Stimulated activated CD8-positive, alpha-beta memory T cell treated with anti-CD3 and anti-CD28 coated beads, Interleukin-4, amount 100 ng/mL, for 1 hour (primary cell): ENCODE measurements at places on chromosomes 1 and 21.

GRCh38 chr1:113057006-113057405 is 16.0 kb upstream of the LRIG2 start:
- DNase-seq, result no peak

- DNase-seq, result no peak
These were observed 113.8 kb downstream of the UBR4 start for GRCh38 chr1:19096036-19096833.

DNA sequence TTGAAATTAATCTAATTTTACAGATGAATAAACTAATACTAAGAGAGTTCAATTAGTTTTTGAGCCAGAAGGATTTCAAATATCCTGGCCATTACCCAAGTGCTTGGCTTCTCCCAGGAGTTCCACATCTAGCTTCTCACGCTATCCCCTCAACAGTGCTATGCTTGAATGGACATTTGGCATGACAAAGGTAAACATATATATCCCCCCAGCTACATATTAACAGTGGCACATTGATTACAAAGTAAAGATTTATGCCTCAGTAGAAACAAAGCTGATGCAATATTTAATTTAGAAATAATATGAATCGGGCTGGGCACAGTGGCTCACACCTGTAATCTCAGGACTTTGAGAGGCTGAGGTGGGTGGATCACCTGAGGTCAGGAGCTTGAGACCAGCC is 434.6 kb upstream of the PRMT6 start:
- no peak for DNase-seq

DNA sequence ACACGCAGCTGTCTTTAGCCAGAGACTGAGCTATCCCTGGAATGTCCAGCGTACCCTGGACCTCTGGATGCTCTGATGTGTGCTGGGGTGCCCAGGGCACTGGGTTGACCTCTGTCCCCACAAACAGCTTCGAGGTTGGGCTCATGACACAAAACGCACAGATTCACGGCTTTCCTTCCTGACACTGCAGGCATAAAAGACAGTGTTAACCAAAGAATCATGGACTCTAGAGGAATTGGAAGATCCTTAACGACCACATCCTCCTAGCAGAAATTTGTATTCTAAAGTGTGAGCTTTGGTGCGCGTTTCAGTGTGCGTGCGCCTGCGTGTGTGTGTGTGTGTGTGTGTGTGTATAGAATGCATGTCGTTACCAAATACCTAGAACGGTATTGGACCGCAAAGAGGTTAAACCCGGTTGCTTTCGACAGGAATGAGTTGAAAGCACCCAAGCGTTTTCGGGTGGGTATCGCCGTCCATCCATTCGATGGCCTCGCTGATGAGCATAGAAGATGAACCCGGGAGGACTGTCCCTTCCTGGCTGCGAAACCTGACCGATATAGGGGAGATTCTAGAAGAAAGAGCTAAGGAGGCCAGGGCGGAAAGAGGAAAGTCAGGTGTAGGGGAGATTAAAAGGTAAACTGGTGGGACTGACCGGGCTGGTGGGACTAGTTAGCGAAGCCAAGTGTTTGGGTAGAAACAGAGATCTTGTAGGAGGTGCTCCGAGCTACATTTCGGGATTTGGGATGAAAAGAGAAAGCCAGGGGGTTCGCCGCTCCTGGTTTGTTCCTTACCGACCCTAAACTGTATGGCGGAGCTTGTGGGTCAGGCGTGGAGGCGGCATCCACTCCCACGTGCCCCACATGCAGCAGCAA is 6.8 kb upstream of the LHX9 start:
- no peak for DNase-seq

- no peak for DNase-seq
These were observed 43.0 kb downstream of the ACOT7 start for GRCh38 chr1:6350416-6351088.

DNA sequence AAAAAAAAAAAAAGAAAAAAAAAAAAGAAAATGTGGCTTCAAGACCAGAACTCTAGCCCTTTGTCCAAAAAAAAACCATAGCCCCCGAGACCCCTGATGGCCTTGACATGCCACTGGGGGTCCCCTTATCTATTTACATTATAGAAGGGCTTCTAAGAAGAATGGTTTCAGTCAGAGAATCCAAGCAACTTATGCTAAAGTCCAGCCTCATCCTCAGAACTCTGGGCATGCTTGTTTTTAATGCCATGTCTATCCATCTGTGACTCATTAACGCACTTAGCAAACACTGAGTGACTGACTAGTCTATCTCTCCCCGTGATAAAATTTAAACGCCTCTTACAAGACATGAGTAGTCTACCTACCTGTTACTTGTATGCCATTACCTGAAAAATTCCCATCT is 29.3 kb downstream of the ERG start:
- DNase-seq, result no peak

GRCh38 chr1:41618066-41618825 is 133.8 kb upstream of the EDN2 start:
- no peak for DNase-seq

DNA sequence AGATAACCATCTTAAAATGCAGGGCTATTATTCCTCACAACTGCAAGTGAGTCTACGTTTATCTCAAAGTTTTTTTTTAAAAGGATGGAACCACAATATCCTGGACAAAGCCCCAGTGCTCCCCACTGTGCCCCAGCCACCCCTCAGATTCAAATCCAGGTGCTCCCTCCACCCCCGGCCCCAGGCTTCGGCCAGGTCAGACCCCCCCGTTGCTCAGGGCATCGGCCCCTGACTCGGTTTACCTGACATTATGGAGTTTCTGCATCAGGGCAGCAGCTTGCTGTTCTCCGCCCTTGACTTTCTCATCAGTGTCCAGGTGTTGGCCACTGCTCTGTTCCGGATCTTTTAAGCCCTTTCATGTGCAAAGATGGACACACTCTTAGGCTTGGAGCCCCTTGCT is 72.9 kb downstream of the SCCPDH start:
- DNase-seq, result no peak

DNA sequence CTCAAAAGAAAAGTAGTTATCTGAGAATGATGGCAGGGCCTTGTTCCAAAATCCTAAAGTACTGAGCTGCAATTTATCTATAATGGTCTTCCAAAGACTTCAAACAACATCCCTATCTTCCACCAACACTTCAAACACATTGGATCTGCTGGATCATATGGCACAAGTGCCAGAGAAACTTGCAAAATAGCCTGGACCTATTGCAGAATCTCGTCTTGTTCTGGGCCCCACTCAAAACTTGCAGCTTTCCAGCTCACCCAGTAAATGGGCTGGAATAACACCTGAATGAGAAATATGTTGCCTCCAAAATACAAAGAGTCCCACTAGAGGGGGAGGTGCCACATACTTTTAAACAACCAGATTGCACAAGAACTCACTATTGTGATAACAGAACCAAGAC is 44.0 kb upstream of the PKN2 start:
- DNase-seq, result no peak

GRCh38 chr1:101111461-101111860 is 85.9 kb upstream of the DPH5 start:
- no peak for DNase-seq

DNA sequence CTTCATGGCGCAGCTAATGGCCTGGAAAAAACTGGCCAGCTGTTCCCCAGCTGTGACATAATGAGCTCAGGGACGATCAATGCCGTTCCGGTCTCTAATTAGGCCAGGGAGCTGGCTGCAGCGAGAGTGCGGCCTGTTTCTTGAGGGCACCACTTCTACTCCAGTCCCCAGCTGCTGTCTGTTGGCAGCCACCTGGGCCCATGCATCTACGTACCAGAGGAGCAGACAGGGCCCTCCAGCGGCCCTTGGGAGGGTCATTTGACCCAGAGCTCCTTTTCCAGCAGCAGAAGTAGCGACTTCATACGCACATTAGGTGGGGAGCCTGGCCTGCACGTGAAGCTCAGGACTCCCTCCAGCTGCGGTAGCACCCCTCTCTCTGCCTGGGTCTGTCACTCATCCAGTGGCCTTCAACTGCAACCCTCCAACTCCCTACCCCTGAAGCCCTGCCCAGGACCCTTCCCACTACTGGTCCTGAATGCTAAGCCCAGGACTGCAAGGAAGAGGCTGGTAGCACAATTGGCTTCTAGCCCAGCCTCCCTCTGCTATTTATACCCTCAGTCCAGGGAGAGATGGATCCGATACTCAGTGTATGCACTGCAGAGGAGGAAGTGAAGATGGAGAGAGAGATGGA is 9.1 kb upstream of the GPR61 start:
- no peak for DNase-seq

GRCh38 chr1:183877053-183877720 is 72.3 kb downstream of the RGL1 start:
- DNase-seq, result no peak

DNA sequence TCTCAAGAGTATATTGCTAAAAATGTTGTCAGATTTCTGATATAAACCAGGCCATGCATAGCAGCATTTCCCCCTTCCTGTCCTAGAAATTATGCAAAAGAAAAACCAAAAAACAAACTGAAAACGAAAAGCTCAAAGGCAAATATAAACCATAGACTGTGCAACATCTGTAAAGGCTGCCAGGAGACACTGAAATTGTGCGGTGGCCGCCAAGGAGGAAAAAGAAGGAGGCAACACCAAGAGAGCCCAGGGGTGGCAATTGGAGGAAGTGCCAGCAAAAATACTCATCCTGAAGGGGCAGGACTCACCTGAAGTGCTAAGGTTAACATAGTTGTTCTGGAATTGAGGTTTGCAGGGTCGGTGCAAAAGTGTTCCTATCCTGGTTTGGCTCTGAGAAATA is 92.0 kb downstream of the RWDD3 start:
- DNase-seq, result no peak

- no peak for DNase-seq
These were observed 680 bp upstream of the CNN3 start for GRCh38 chr1:94927405-94928175.

DNA sequence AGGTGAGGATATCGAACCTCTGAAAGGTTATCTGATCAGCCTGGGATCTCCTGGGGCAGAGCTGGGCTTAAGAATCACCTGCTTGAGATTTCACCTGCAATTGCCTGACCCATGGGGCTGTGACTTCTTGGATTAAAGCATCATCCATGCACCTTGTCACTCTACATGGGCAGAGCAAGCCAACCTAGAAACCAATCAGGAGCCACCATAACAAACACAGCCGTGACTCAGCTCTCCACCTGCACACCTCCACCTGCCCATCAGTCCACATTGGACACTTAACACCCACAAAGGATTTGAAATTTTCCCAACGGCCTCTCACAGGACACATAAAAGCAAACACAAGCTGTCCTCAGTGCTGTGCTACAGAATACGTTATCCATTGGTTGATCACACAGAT is 35.1 kb upstream of the ETS2 start:
- DNase-seq, result no peak

DNA sequence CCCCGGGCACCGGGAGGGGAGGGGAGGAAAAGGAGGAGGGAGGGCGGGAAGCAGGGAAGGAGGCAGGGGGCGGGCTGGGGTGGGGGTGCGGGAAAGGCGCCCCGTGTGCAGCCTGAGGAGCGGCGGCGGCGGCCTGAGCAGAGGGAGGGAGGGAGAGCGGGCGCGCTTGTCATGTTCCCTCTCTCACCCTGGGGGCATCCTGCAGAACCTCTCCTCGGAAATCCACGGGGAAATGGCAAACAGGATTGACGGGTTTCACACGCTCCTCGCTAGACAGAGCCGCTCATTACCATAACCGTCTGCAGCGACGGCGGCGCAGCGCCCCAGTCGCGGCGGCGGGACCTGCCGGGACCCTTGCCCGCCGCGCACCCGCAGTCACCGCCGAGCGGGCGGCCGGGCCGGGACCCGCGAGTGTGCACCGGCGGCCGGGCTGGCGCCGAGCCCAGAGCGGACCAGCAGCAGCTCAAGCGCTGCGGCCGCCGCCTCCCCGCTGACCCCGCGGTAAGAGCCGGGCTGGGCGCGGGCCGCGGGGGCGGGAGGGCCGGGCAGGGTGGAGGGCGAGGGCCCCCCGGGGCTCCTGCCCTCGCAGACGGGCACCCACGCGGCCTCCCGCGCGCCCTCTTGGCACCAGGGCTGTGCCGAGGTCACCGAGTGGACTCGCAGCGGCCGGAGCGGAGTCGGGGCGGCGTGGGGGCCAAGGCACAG is at the start of gene SERTAD4:
Gene SERTAD4 (plus strand): TSS at position 286 of the 705 bp plus-strand sequence. CDS start 5,165 bp downstream, outside the sequence.
- DNase-seq, result no peak

DNA sequence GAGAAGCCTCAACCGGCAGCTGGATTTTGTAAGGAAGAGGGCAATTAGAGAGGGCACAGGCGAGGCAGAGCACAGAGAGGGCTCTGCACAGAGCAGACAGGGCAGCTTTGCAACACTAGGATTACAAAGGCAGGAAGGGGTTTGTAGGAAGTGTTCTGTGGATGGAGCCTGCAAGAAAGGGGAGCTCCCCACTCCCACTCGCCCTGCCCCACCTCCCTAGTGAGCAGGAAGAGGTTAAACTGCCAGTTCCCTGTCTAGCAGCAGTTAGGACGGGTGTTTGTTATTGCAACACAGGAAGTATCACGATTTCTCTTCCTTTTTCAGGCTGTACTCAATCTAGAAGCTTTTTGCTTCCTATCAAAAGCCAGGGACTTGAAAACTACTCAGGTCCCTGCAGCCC is 63.3 kb upstream of the LRRC8D start:
- no peak for DNase-seq

DNA sequence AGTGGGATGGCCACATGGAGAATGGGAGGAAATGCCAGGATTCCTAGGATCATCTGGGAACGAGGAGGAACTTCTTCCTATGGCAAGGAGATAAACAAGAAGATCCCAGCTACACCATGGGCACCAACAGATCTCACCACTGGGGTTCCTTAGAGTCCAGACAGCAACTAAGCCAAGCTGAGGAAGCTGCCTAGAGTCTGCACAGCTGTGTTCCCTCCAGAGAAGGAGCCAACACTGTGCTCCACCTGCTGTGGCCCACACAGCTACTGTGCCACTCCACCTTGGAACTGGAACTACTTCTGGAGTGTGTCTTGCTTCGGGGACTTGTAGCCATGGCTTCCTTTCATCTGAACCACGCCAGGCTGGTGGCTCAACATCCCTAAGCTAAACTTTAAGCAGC is 6.0 kb downstream of the IFNAR1 start:
- DNase-seq, result no peak

DNA sequence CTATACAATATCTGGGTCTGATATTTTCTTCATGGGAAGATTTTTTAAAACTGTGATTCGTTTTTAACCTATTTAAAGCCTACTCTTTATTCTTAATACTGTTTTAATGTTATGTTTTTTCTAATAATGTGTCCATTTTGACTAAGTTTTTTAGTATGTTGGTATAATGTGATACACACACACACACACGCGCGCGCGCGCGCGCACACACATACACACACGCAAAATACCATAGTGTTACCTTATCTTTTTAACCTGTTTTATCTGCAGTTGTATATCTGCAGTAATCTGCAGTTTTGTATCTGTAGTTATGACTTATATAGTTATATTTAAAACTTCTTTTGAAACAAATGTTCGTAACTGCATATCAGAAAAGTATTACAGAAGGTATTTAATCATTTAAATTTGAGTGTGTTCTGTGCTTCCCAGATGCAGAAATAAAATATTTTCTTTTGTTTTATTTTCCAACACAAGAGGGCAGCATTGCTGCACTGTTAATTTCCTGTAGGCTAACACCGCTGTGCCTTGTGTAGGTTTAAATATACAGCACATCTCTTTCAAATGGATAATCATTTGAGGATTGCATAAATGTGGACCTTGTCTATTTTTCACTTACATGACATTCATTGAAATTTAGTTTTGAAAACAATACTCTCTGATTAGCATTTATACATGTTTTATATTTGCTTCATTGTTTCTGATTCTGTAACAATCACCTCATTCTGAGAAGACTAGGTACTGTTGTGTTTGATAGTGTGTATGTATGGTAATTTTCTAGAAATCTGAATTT is 166.1 kb downstream of the PDE4B start:
- no peak for DNase-seq
